ENCODE measurements at places on chromosomes 5 and 9.

- no peak for DNase-seq
- no peaks in the 10 kb centered on the region for H3K27me3 ChIP-seq
- H3K4me3 ChIP-seq: no peak overlapping the region
These were observed 201.1 kb downstream of the SEMA5A start for GRCh38 chr5:9344751-9345240.

DNA sequence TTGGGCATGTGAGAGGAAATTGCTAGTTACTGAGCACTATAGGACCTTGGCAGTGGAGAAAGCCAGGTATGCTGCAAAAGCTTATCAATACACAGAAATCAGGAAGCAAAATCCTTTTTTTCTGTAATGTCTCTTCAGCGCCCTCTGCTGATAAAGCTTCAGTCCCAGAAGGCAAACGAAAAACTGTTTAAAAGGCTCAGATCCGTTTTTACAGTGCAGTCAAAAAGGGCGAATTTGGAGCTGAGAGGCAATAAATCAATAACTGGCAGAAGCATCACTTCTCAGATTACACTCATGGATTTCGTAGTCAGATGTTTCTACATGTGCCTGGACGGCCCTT, 1.1 kb upstream of the MAN2A1 start:
- no peaks in the 10 kb centered on the region for H3K27me3 ChIP-seq
- H3K4me3 ChIP-seq: peak overlapping the region; percentile 67
- H3K4me1 ChIP-seq: peaks cover 20% of the 10 kb centered on the region

- no peaks in the 10 kb centered on the region for H3K36me3 ChIP-seq
- H3K27me3 ChIP-seq: no peaks in the 10 kb centered on the region
- no peak for DNase-seq
- peaks cover 16% of the 10 kb centered on the region for H3K4me1 ChIP-seq
These were observed 8.5 kb downstream of the CAMSAP1 start for GRCh38 chr9:135898634-135899407.

DNA sequence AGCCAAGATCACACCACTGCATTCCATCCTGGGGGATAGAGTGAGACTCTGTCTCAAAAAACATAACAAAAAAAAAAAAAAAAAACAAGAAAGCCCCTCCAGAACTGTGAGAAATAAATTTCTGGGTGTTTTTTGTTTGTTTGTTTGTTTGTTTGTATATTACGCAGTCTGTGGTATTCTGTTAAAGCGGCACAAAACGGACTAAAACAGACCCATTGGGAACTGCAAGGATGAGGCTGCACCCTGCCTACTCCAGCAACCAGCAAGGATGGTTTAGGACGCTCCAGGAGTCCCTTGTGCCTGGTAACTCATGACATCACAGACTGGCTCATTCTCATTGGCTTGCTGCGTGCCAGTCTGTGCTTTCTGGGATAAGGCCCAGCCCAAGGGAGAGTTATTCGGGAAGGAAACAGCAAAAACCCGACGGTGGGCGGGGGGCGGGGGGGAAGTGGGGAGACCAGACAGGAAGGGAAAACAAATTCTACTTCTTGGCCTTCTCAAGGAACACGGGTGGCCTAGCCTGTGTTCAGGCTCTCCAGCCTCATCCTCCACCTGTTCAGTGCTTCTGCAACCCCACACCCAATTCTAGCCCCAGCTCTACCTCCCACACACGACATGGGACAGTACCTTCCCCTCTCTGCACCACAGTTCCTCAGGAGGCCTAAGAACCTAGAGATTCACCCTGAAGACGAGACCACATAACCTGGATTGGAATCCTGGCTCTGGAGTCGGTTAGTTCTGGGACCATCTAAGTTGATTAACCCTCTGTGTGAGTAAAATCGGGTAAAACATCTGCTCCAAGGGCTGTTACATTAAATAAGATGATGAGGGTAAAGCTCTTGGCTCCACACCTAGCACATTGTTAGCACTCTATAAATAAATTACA, 2.8 kb downstream of the CD74 start:
- no peak overlapping the region for H3K27ac ChIP-seq
- no peaks in the 10 kb centered on the region for H3K27me3 ChIP-seq
- no peak overlapping the region for H3K4me3 ChIP-seq
- H3K4me1 ChIP-seq: no peaks in the 10 kb centered on the region
- no peaks in the 10 kb centered on the region for H3K36me3 ChIP-seq

- H3K4me3 ChIP-seq: no peak overlapping the region
- no peak for DNase-seq
- no peaks in the 10 kb centered on the region for H3K4me1 ChIP-seq
- no peaks in the 10 kb centered on the region for H3K36me3 ChIP-seq
These were observed 147.5 kb upstream of the FGF10 start for GRCh38 chr5:44536650-44537260.

GRCh38 chr5:169296419-169297143, 4.4 kb downstream of the SLIT3 start:
- no peak for DNase-seq
- peaks cover 6% of the 10 kb centered on the region for H3K4me1 ChIP-seq
- no peaks in the 10 kb centered on the region for H3K36me3 ChIP-seq

- H3K27ac ChIP-seq: no peak overlapping the region
- no peaks in the 10 kb centered on the region for H3K4me1 ChIP-seq
- no peak for DNase-seq
These were observed 61.6 kb downstream of the NNT start for GRCh38 chr5:43664501-43665040.

DNA sequence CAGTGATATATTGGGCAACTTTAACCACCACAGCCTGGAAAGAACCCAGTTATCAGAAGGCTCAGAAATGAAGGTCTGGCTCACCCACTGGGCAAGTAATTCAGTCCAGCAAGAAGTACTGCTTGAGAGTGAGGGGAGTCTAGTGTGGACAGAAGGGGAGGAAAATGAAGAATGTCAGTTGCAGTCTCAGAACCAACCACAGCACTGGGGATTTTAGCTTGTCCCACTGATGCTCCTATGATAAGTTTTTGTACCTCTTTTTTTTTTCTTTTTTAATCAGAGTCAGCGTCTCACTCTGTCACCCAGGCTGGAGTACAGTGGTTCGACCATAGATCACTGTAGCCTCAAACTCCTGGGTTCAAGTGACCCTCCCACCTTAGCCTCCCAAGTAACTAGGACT, 9.4 kb upstream of the CD72 start:
- H3K27me3 ChIP-seq: no peaks in the 10 kb centered on the region
- no peak overlapping the region for H3K4me3 ChIP-seq
- H3K27ac ChIP-seq: no peak overlapping the region
- no peak for DNase-seq
- H3K36me3 ChIP-seq: no peaks in the 10 kb centered on the region
- H3K4me1 ChIP-seq: no peaks in the 10 kb centered on the region

DNA sequence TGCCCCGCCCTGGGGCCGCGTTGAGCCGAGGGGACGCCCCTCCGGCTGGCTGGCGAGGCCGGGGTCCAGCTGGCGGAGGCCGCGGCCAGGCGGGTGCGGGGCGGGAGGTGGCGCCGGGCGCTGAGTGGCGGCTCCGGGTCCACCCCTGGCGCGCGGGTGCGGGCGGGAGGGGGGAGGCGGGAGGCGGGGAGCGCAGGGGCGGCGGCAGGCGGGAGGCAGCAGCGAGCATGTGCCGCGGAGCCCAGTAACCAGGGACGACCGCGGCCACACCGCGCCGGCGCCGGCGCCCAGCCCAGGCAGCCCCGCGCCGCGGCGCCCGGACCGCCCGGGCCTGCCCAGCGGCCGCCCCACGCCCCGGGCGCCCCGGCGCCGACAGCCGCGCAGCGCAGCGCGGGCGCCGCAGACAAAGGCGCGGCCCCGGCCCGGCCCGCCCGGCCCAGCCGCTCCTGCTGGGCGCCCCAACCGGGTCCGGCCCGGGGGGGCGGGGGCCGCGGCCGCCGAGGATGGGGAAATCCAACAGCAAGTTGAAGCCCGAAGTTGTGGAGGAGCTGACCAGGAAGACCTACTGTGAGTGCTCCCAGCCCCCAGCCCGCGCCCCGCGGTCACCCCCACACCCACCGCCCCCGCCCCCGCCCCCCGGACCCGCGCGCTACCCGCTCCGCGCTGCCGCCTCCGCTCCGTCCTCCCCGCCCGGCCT, at the start of gene NCS1:
TSS of gene NCS1 (plus strand) at position 244 of the 697 bp plus-strand sequence. CDS start at position 504, 260 bp downstream.
- DNase-seq: no peak
- H3K27ac ChIP-seq: peak within 1 kb of the TSS; percentile 22
- H3K27me3 ChIP-seq: no peaks in the 10 kb centered on the region
- peaks cover 16% of the 10 kb centered on the region for H3K4me1 ChIP-seq

GRCh38 chr9:110807956-110808598, 139.5 kb downstream of the MUSK start:
- DNase-seq: no peak
- H3K4me3 ChIP-seq: no peak overlapping the region
- H3K27me3 ChIP-seq: no peaks in the 10 kb centered on the region
- no peaks in the 10 kb centered on the region for H3K36me3 ChIP-seq
- H3K27ac ChIP-seq: no peak overlapping the region
- no peaks in the 10 kb centered on the region for H3K4me1 ChIP-seq

- H3K4me3 ChIP-seq: no peak overlapping the region
- H3K36me3 ChIP-seq: no peaks in the 10 kb centered on the region
- H3K27ac ChIP-seq: no peak overlapping the region
- no peak for DNase-seq
- no peaks in the 10 kb centered on the region for H3K27me3 ChIP-seq
These were observed 190.7 kb upstream of the TYRP1 start for GRCh38 chr9:12502520-12502919.

DNA sequence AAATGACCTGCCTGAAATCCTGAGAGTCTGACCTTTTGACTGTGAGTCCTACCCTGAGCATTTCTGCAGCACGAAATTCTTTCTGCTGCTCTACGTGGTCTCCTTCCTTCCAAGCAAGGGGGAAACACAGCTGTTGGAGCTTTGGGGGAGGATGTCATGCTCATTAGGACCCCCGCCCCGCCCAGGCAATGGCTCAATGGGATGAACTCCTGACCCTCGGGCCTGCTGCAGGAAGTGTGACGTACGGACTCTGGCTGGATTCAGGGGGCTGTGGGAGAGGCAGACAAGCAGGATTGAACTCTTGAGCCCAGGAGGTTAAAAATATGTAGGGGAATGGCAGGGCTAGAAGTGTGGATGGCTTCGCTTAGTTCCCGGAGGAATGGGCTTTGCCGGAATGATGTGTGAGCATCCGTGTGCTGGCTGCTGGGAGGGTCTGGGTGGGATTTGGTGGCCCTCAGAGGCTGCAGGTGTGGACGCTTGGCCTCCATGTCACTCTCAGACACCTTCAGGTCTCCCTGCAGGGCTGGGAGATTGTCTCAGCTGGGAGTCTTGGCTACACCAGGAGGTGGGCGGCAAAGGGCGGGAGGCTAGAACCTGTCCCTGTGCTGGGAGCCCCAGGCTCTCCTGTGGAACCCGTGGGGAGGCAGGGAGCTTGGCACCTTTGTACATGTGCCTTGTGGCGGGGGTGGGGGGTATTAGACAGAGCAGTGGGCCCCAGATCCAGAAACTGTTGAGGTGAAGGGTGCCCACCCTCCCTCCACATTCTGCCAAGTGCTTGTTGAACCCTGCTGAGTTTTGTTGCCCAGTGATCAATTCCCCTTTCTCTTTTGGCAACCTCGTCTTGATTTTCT, 26.3 kb downstream of the STC2 start:
- H3K4me1 ChIP-seq: peaks cover 11% of the 10 kb centered on the region
- H3K4me3 ChIP-seq: no peak overlapping the region
- H3K27ac ChIP-seq: no peak overlapping the region
- DNase-seq: no peak
- no peaks in the 10 kb centered on the region for H3K36me3 ChIP-seq

DNA sequence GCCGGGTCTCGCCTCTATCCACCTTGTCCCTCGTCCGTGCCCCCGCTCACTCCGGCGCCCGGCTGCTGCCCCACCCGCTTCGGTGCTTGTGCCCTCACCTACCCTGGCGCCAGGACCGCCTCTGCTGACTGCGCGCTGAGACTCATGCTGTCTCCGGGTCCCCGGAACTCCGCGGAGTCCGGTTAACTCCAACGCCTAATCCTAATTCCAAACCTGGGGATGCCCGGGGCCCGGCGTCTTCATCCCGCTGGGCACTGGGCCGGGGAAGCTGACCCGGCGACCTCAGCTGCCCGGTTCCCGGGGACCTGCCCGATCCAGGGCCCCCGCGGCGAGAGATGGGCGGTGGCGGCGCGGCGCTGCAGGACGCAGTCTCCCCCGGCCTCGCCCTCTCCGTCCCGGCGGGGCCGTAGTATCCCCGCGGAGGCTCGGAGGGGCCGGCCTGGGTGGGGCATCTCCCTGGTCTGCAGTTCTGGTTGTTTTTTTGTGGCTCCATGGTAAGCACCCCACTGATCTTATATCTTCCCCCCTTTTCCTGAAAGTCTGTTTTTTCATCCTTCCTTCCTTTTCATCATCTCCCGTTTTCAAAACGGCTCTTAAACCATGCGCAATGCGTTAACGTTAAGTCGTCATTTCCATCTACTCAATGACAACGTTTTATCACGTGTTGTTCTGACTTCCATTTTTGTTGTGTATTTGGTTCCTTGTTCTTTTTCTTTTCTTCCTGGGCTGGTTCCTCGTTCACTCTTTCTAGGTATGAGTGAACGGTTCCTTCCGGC, 41.1 kb upstream of the PLEKHG4B start:
- DNase-seq: no peak
- no peak overlapping the region for H3K27ac ChIP-seq
- H3K4me1 ChIP-seq: peaks cover 9% of the 10 kb centered on the region

DNA sequence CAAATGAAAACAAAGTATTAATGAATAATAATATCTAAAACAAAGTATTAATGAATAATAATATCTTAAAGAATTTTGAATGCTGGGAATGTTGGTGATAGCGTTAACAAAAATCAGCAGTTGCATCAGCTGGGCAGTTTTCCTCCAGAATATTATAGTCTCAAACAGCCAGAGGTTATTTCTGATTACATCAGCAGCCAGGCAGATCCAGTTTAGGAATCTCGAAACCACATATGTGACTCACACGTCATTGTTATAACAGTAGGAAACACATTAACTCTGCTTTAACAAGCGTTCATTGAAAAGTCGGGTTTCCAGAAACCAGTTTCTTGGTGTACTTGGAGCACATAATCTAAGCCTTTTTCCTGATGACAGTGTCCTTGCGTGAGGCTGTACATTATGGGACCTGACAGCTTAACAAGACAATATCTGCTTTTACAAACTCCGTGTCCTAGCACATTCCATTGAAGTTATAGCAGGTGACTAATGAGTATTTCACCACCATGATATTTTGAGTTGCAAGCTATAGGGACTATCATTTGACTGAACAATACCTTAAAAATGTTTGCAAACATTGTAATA, 559.5 kb upstream of the KLF4 start:
- no peak overlapping the region for H3K4me3 ChIP-seq
- H3K27me3 ChIP-seq: no peaks in the 10 kb centered on the region
- H3K4me1 ChIP-seq: peaks cover 43% of the 10 kb centered on the region
- peak overlapping the region; percentile 95 for H3K27ac ChIP-seq
